CD4-positive, alpha-beta T cell treated with Interleukin-4 for 1 hour (primary cell): ENCODE measurements at places on chromosomes 16 and 17.

DNA sequence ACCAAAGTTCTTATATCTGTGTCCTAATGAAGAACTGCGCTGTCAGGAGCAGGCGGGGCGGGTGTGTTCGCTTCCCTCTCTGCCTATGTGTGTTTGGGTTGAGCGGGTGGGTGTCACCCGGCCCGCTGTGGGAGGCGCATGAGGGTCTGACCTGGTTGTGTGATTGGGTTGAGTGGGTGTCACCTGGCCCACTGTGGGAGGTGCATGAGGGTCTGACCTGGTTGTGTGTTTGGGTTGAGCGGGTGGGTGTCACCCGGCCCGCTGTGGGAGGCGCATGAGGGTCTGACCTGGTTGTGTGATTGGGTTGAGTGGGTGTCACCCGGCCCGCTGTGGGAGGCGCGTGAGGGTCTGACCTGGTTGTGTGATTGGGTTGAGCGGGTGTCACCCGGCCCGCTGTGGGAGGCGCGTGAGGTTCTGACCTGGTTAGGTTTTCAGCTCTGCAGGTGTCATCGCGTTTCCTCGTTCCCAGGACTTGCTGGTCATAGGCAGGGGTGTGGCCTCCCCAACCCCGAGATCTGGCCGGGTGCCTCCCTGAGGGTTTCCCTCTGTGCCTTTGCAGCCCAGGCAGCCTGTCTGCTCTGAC, 69.6 kb upstream of the ZNF750 start:
- peak; percentile 58 for DNase-seq

- DNase-seq: no peak
Observed at GRCh38 chr17:73311428-73311780, 397 bp downstream of the CDC42EP4 start.

- DNase-seq: no peak
Observed at GRCh38 chr16:64058685-64059084, 1063.2 kb downstream of the CDH11 start.

DNA sequence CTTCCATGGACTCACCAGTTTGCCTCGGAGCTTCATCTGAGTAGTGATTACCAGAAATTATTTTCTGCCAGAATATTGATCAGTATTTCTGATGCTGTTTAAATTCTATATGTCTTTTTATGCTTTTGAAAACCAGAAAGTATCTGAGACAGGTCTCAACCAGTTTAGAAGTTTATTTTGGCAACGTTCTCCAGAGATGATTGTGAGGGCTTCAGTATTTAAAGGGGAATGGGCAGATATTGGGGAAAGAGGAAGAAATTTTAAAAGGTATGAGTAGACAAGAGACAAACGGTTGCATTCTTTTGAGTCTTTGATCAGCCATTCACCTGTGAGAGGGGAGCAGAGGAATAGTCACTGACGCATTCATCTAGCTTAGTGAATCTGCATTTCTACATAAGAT, 44.4 kb upstream of the ABCC11 start:
- DNase-seq: no peak

GRCh38 chr17:57655553-57655952, 89.5 kb downstream of the CCDC182 start:
- no peak for DNase-seq

GRCh38 chr16:29664091-29664921, 1.3 kb downstream of the SPN start:
- peak; percentile 47 for DNase-seq

DNA sequence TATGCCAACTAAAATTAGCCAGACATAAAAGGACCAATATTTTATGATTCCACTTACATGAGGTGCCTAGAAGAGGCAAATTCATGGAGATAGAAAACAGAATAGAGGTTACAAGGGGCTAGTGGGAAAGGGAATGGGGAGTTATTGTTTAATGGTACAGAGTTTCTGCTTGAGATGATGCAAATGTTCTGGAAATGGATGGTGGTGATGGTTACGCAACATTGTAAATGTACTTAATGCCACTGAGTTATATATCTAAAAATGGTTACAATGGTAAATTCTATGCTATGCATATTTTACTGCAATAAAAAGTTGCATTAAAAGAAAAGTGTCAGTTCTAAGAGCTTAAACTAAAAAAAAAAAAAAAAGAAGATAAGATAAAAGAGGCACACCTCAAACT, 17.9 kb downstream of the MT1X start:
- DNase-seq: no peak

- peak; percentile 81 for DNase-seq
Observed at GRCh38 chr17:63701868-63702720, 2.2 kb upstream of the LIMD2 start.

- no peak for DNase-seq
Observed at GRCh38 chr16:25007284-25007984, 7.7 kb downstream of the ARHGAP17 start.

DNA sequence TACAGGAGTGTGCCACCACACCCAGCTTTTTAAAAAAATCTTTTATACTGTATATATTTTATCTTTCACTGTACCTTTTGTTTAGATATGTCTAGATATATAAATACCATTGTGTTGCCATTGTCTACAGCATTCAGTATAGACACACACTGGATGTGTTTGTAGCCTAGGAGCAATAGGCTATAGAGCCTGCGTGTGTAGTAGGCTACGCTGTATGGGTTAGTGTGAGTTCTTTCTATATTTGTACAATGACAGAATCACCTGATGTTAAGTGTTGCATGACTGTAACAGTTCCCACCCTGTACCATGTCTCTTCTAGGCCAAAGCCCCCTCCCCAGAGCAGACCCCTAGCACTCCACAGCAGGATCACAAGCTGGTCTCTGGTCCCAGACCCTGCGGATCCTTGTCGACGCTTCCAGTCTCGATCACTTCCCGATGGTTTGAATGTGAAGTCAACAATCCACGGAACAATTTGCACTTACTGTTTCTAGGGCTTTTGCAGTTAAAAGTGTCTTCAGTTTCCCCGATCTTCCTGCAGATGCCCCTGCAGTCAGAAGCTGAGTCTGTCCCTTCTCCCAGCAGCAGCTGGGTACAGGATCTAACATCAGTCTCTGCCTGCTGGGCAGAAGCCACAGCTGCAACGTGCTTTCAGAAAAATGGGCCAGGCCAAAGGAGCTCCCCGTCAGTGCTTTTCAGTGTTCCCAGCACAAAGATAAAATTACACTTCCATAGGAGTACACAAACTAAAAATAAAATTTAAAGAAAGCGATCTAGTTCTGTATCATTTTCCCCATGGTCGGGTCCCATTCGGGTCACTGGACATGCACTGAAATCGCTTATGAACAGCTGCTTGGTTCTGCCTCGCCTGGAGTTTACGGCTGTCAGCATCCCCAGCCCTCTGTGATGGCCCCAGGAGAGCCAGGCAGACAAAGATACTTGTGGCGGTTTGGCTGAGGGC, 35.4 kb downstream of the ADAM11 start:
- DNase-seq: no peak

GRCh38 chr16:1919327-1919998, 1.2 kb upstream of the HS3ST6 start:
- no peak for DNase-seq

DNA sequence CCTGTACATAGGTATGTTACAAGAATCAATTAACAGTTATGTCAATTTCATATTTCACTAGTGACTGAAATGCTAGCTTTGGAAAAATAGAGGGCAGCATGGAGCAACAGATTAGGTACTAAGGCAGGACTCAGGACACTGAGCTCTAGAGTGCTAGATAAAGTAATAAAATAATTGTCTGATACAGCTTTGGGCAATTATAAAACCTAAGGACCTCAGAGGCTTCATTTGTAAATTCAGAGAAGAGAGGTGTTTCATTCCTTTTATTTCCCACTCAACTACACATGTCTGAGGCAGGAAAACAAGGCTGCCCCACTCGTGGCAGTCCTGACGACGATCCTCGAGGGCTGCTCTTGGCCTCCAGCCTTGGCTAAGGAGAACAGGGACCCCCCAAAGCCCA, 81.5 kb downstream of the CA4 start:
- DNase-seq: peak; percentile 1

DNA sequence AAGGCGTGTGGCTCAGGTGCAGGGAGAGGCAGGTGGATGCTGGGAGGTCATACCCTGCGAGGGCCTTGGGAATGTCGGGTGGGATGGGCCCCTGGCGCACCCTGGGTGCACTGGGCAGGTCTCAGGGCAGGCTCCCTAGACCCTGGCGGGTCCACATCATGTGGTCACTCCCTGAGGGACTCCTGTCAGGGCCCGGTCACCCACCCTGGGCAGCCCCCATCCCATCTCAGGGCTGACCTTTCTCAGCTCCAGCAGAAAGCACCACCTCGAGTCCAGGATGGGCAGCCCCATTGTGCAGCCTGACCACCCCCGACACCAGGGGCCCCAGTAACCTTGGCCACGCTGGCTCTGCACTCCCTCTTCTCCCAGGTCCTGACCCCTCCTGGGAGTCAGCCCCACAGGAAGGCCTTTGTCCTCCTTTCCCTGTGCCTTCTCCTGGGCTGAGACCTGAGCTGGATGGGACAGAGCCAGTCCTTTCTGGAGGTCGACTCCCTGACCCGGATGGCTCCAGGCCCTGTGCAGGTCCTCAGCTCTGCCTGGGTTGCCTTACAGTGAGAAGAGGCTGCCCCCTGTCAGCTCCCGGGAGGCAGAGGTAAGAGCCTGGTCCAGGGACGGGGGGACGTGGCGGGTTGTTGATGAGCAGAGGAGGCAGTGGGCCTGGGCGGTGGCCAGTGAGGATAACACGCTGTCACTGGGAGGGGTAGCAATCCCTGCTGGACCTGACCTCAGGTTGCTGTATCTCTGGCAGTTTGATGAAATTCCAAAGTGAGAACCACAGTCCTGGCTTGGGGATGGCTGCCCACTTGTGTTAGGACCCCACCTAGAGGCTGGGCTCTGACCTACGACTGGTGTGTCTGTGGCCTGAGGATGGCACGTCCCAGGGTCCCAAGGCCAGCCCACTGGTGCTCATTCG, 77.9 kb downstream of the GOSR1 start:
- DNase-seq: no peak

- DNase-seq: no peak
Observed at GRCh38 chr17:28954886-28955285, 3.6 kb upstream of the PHF12 start.

- no peak for DNase-seq
Observed at GRCh38 chr17:79183293-79184158, 108.9 kb downstream of the ENGASE start.

DNA sequence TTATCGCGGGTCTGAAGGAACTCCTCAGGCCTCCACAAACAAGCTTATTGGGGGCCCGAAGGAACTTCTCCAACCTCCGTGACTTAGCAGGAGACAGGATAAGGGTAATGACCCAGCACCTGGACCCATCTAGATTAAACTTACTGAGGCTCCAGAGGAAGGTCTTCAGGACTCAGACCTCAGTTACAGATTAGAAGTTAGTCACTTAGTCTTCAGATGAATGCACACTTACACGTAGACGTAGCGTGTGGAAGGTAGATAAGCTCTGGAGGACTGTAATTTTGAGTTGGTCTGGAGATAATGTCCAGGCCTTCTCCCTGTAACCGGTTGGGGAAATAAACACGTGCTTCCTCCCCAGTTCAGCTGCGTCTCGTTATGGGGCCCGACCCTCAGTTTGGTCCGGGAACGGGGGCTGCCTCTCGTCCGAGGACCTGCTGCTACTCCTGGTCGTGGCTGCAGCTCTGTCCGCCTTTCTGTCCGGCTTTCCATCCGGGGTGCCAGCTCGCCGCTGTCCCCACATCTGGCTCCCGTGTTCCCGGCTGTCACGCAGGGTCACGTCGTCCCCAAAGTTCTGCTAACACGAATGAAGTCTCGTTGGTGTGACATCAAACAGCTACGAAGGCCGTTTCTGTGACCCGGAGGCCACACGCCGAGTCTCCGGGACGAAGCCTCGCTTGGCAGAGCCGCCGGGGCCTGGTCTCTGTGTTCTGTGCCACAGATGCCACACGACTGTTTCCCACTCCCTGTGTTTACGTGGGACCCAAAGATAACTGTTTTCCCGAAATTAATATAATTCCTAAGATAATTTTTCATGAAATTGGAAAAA, 11.8 kb upstream of the SECTM1 start:
- no peak for DNase-seq

- no peak for DNase-seq
Observed at GRCh38 chr16:49620158-49620868, 235.6 kb downstream of the ZNF423 start.

DNA sequence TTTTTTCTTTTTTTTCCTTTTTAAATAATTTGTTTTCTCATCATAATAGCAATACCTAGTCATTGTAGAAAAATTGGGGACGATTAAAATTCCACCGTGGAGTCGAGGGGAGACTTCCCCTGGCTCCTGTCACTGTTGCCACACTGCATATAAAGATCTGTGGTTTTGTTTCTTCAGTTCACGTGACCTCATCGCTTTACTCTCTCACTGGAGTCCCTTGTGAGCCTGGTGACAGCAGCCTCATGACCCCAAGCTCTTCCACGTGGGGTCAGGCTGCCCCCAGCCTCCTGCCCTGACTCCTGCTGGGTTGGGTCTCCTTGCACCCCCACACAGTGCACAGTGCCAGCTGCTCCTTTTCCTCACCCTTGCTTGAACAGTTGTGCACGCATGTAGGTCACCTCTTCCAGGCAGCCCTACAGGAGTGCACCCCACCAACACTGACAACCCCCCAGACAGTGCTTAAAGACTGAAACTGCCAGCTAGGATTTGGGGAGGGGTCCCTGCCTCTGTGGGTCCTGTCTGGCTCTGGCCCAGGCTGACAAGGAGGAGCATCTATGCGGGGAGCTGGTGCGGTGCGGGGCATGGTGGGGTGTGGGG, 7.3 kb upstream of the METRNL start:
- DNase-seq: no peak

DNA sequence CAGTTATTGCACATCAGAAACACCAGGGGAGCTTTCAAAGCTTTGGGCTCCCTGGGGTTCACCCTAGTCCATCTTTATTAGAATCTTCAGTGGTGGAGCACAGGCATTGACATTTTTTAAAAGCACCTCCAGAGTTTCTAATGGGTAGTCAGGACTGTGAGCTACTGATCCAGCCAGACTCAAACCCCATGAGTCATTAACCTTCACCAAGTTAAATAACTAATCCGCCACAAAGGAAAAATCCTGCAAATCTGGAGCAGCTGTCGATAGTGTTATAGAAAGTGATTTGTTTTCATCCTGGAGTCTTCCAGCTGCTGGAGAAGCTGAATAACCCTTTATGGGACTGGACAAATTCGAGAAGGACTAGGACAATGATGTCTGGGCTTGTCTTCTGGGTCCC, 93.2 kb upstream of the PIRT start:
- DNase-seq: no peak
